ENCODE measurements at places on chromosomes 13 and 19. TPM values are rescaled to one million over a fixed set of nuclear protein-coding genes. Genes with fewer than 3 reads are reported as not detected.

The ZNF580 gene
- total RNA-seq = 24.0 TPM

- peaks cover 58% of the 10 kb centered on the region for H3K4me1 ChIP-seq
- H3K4me3 ChIP-seq = peak within 1 kb of the TSS; percentile 94
- peak within 1 kb of the TSS; percentile 96 for H3K27ac ChIP-seq
- no peaks in the 10 kb centered on the region for H3K27me3 ChIP-seq
- H3K36me3 ChIP-seq = peaks cover 8% of the 10 kb centered on the region
- peak; percentile 98 for DNase-seq
These were observed at the start of gene SH3GL1 for GRCh38 chr19:4400135-4400936. Gene SH3GL1 (minus strand): TSS chr19:4400547. CDS start chr19:4400368, 179 bp downstream.

- H3K4me1 ChIP-seq = no peaks in the 10 kb centered on the region
- no peak for DNase-seq
- peaks cover 3% of the 10 kb centered on the region for H3K27me3 ChIP-seq
- H3K27ac ChIP-seq = no peak overlapping the region
- no peak overlapping the region for H3K4me3 ChIP-seq
- no peaks in the 10 kb centered on the region for H3K36me3 ChIP-seq
These were observed 4.8 kb upstream of the DACH1 start for GRCh38 chr13:71871844-71872243.

GRCh38 chr13:50936679-50937078 lies 27.1 kb downstream of the RNASEH2B start:
- H3K27ac ChIP-seq = no peak overlapping the region
- peaks cover 41% of the 10 kb centered on the region for H3K36me3 ChIP-seq
- H3K4me1 ChIP-seq = no peaks in the 10 kb centered on the region
- H3K4me3 ChIP-seq = no peak overlapping the region
- H3K27me3 ChIP-seq = no peaks in the 10 kb centered on the region

The TNFSF9 gene
- total RNA-seq = 1.8 TPM

DNA sequence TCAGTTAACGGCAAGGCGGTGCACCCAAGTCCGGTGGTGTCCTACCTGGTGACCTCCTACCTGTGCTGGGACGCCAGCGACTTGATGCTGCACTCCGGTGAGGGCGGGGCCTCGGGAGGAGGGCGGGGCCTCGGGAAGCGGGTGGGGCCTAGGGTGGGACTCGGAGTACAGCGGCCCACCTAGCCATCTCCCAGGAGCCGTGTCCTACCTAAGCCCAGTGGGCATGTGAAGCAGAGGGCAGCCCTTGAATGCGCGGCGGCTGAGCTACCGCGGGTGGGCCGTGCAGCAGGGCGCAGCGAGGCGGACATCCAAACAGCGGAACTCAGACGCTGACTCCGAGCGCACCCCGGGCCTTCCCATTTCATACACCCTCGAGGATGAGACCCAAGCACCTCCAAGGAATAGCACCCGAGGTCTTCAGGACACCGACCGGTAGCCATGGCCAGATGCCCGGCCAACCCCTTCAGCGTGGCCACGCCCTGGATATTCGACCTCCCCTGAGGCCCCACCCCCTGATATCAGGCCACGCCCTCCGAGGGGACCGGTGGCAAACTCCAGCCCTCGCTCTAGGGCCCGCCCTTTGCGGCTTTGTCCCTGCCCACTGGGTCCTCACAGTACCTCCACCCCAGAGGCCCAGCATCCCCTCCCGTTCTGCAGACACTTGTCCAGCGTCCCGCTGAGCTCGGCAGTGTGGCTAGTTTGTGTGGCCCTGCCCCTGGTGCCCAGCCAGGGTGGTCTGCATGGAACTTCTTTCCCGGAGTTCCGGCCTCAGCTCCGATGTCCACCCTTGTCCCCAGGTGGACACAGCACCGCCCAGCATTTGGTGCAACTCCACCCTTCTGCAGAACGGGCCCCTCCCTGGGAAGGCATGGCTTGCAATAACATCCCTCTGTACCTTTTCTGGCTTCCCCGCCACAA lies 5.4 kb downstream of the KLK1 start:
- H3K27me3 ChIP-seq = peaks cover 12% of the 10 kb centered on the region
- peaks cover 6% of the 10 kb centered on the region for H3K4me1 ChIP-seq
- H3K27ac ChIP-seq = no peak overlapping the region
- peak overlapping the region; percentile 8 for H3K4me3 ChIP-seq

DNA sequence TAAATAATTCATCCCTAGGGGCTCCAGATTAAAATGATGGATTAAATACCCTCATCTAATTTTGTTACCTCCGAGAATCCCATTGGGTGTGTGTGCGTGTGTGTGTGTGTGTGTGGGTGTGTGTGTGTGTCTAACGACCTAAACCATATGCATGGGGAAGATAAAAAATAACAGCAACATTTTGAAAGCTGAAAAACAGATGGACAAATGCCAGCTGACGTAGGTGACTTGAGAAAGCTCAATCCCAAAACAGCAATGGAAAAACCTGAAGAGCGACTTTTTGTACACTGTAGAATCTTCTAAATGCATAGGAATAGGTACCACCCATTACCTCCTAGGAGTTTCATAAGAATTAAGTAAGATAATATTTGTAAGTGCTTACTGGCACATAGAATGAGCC lies 8.7 kb upstream of the RPL21 start:
- no peaks in the 10 kb centered on the region for H3K4me1 ChIP-seq
- no peak overlapping the region for H3K27ac ChIP-seq
- no peak overlapping the region for H3K4me3 ChIP-seq
- H3K27me3 ChIP-seq = no peaks in the 10 kb centered on the region
- no peaks in the 10 kb centered on the region for H3K36me3 ChIP-seq

GRCh38 chr19:8355631-8356402 lies 8.1 kb upstream of the ANGPTL4 start:
- peaks cover 5% of the 10 kb centered on the region for H3K27me3 ChIP-seq
- no peaks in the 10 kb centered on the region for H3K36me3 ChIP-seq
- no peak overlapping the region for H3K27ac ChIP-seq

GRCh38 chr19:38196948-38197656 lies 26.9 kb downstream of the DPF1 start:
- no peak for DNase-seq
- H3K4me3 ChIP-seq = no peak overlapping the region
- no peaks in the 10 kb centered on the region for H3K36me3 ChIP-seq
- no peak overlapping the region for H3K27ac ChIP-seq

The ZNF432 gene
- 12.2 TPM for total RNA-seq

- H3K4me3 ChIP-seq = no peak overlapping the region
- no peak overlapping the region for H3K27ac ChIP-seq
- no peaks in the 10 kb centered on the region for H3K27me3 ChIP-seq
- no peak for DNase-seq
- no peaks in the 10 kb centered on the region for H3K4me1 ChIP-seq
- peaks cover 10% of the 10 kb centered on the region for H3K36me3 ChIP-seq
These were observed 184.0 kb downstream of the KDM4B start for GRCh38 chr19:5152767-5153532.

DNA sequence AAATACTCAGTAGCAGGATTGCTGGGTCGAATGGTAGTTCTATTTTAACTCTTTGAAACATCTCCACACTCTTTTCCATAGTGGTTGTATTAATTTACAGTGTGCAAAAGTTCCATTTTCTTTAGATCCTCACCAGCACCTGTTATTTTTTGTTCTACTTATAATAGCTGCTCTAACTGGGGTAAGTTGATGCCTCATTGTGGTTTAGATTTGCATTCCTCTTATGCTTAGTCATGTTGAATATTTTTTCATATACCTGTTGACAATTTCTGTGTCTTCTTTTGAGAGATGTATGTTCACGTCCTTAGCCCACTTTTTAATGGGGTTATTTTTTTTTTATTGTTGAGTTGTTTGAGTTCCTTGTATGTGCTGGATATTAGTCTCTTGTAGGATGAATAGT lies 144.6 kb downstream of the NBEA start:
- no peak for DNase-seq
- H3K27ac ChIP-seq = no peak overlapping the region
- no peak overlapping the region for H3K4me3 ChIP-seq
- no peaks in the 10 kb centered on the region for H3K36me3 ChIP-seq

The GJB6 gene
- not detected for total RNA-seq

DNA sequence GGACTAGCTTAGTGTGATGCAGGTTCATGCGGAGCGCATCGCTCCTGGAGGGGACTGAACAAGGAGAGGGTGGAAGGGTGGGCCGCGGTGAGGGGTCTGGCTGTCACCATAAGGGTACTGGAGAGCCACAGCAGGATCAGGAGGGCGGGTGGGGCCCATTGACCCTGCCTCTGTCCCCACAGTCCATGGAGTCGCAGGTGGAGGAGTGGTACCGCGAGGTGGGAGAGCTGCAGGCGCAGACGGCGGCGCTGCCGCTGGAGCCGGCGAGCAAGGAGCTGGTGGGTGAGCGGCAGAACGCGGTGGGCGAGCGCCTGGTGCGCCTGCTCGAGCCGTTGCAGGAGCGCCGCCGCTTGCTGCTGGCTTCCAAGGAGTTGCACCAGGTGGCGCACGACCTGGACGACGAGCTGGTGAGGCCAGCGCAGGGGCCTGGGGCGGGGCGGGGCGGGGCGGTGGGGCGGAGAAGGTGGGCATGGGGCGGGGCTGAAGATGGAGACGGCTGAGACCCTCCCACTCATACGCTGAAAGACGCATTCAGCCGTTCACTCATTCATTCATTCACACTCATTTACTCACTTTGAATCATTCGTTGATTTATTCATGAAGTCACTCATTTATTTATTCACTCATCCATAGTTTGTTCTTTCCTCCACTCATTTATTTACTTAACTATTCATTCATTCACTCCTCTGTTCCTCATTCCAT lies 27.5 kb upstream of the SHKBP1 start:
- H3K27me3 ChIP-seq = peaks cover 21% of the 10 kb centered on the region
- no peaks in the 10 kb centered on the region for H3K36me3 ChIP-seq
- no peak overlapping the region for H3K4me3 ChIP-seq
- DNase-seq = peak; percentile 75

The PCDH9 gene
- 6.0 TPM for total RNA-seq

- DNase-seq = no peak
- no peaks in the 10 kb centered on the region for H3K4me1 ChIP-seq
- no peaks in the 10 kb centered on the region for H3K27me3 ChIP-seq
- no peaks in the 10 kb centered on the region for H3K36me3 ChIP-seq
These were observed 11.5 kb upstream of the TFDP1 start for GRCh38 chr13:113573065-113573464.

All from sigmoid colon (tissue), 7 donors.